ENCODE measurements at places on chromosomes 5 and 9.
A peak's percentile ranks its signal among the peaks of the same experiment; 100 is the strongest.

GRCh38 chr9:14238518-14238917 lies 75.4 kb downstream of the NFIB start:
- no peak for DNase-seq

GRCh38 chr5:150113047-150113744 lies 26.8 kb upstream of the CSF1R start:
- no peak for DNase-seq

GRCh38 chr9:137194909-137195308 lies 5.6 kb downstream of the TPRN start:
- DNase-seq: no peak

DNA sequence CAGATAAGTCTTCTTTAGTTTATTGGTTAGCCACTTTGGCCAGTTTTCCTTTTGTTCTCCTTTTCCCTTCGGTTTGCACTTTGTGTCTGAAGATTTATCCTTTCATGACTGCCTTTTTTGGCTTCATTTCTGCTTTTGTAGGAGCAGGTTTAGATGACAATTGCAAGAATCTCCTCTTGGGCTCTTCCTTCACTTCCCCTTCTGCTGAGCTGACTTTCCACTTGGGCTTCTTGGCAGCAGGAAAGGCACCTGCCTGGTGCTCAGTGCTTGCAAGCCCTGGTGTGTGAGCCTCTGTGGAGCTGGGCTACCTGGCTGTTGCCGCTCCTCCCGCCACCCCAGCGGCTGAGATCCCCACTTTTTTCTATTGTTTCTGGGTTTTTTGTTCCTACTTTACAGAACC lies 7.3 kb downstream of the CCDC112 start:
- DNase-seq: no peak

DNA sequence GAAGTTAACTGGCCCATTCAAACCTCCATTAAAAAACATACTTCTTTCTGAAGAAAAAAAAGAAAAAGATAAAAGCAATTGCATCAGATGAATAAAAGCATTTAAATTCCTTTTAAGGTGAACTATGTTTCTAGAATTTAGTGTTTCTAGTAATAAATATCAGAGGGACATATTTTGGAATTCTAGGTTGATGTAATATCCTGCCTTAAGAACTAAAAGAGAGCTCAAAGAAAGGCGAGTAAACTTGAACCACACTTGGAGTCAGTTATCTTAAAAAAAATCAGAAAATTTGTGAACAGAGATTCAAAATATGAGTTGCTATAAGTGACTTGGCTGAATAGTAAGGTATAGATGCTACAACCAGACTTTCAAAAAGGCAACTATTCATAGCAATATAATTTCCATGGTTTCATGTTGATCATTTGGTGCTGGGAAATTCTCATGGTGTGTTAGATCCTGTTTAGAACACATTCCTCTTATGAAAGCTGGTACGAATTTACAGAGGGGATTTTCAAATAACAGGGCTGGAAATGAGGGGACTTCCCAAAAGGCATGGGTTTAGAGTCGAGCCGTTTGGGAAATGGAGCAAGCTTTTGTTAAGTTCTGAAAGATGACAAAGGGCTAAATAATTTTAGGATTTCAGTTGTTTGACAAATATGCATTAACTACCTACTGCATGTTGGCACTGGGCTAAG lies 37.6 kb upstream of the RAI14 start:
- DNase-seq: no peak

DNA sequence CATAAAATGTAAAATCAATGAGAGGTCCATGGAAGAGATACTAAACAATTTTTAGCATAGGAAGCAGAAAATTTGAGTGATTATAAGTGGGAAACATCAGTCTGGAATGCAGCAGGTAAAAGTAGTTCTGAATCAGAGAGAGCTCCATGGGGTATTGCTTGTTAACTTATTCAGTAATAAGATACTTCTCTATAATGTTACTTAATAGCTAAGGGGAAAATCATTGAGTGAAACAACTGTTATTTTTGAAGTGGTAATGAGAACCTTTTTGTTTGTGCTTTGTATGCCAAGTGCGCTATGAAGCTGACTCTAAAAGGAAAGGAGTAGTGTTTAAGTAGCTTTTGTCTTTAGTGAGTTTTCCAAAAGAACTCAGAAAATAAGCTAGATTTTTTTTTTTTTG lies 95.2 kb downstream of the ERBIN start:
- DNase-seq: no peak

GRCh38 chr5:80318212-80318611 lies 1.6 kb upstream of the SPZ1 start:
- no peak for DNase-seq

- no peak for DNase-seq
Observed at GRCh38 chr5:105616599-105616998, 2054.0 kb upstream of the NUDT12 start.

GRCh38 chr9:124257844-124258606 lies at the start of gene NEK6:
Gene NEK6, plus strand, starts transcription at chr9:124257949. Its CDS starts 44,016 bp downstream, at chr9:124301965.
- DNase-seq: peak; percentile 38

GRCh38 chr9:70136632-70137031 lies 93.0 kb downstream of the MAMDC2 start:
- no peak for DNase-seq

DNA sequence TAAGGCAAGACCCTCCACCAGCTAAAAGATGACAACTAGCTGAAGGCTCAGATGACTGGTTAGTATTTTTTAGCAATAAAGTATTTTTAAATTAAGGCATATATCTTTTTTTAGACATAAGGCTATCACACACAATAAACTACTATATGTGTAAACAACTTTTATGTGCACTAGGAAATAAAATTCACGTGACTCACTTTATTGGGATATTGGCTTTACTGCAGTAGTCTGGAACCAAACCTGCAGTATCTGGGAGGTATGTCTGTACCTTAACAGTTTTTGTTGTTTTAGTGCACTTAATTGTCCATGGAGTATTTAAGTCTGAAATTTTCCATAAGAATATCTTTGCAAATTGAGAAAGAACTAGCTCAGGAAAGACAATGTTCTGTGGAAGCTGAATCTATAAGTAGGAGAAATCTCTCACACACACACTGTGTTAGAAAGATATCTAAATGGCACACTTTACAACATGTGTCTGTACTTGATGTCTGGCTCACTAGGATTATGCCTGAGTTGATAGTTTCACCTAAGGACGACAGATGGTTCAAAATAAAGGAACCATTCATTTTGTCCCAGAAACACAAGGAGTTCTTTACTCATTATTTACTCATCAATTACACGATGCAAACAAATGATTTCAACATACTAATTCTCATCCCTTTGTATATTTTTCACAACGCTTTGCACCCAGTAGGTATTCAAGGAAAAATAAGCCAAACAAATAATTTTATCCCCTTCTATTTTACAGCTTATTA lies 4.6 kb downstream of the RAPGEF6 start:
- DNase-seq: no peak

- DNase-seq: no peak
Observed at GRCh38 chr9:15927161-15927560, 374.3 kb downstream of the CCDC171 start.

- no peak for DNase-seq
Observed at GRCh38 chr5:161096581-161096980, 244.6 kb upstream of the ATP10B start.

DNA sequence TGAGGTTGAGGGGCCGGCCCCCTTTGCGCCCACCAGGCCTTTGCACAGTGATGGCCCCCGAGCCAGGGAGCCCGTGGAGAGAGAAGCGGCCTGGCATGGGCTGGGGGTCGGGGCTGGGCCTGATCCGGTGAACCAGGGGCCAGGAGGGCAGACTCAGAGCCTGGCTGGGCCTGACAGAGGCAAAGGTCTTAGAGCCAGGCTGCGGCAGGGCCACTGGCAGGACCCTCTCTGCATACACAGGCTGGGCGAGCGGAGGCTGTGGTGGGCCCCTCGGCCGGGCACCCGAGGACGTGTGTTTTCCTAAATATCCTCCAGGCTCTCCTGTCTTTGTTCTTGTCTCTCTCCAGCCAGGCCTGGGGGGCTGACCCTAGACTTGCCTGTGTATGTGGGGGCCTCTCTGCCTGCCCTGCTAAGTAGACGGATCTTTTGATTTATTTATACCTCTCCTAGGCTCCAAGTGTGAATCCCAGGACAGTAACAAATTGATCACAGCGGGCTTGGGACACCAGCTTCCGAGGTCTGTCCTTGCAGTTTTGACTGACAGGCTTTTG lies 933 bp downstream of the NEK6 start:
- no peak for DNase-seq

All from CD4-positive, alpha-beta T cell treated with Interleukin-2 at 100 ng/mL for 4 hours (primary cell).